ENCODE measurements at places on chromosomes 5 and 9. TPM values are rescaled to one million over a fixed set of nuclear protein-coding genes. Genes with fewer than 3 reads are reported as not detected.

Gene CDK9
- total RNA-seq = 117 TPM

Gene GPR150
- 0.75 TPM for total RNA-seq

Gene GPX8
- not detected for total RNA-seq

Gene GPR21
- total RNA-seq = 0.74 TPM

Gene BTNL3
- total RNA-seq = not detected

Gene FGF10
- total RNA-seq = not detected

Gene FSTL4
- total RNA-seq = not detected

Gene PCDHGB4
- total RNA-seq = not detected

Gene GHR
- total RNA-seq = not detected

Gene EGFLAM
- total RNA-seq = not detected

DNA sequence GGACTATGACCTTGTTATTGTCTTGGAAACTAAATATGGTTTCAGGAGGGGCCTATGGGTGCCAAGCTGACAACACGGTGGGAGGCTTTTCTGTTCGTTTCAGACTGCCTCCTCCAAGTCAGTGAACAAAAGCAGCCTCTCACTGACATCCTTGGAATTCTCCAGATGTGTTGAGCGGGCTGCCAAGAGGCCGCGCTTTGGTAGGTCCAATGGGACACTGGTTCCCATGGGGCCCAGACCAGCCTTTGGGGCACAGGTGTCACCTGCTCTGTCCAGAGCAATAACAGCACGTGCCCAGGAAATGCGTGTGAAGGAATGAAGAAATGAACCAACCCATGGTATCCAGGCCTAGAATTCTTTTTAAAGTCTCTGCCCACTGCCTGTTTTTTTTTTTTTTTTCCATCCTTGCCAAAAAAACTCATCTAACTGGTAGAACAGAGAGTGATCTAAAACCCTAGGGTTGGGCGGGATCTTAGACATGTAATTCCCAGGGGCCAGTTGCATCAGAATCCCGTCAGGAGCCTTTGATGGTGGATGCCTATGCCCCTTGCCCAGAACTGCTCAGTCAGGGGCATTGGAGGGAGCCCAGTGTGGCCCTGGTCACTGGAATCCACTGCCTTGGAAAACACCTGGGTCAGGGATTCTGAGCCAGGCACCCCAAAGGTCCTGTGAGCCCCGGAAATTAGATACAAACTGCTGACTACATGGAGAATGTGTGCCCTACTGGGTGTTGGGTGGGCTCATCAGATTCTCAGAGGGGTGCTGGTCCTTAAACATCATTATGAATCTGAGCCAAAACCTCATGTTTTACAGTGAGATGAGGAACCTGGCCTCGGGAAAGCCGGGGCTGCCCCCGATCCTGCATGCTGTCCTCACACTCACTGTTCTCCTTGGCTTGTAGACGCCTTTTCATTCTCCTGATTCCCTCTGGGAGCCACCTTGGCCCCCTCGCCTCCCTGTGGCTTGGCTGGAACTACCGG, 60.1 kb downstream of the GTF3C4 start:
- peaks cover 4% of the 10 kb centered on the region for H3K27me3 ChIP-seq
- H3K27ac ChIP-seq = no peak overlapping the region
- no peaks in the 10 kb centered on the region for H3K4me1 ChIP-seq
- H3K36me3 ChIP-seq = no peaks in the 10 kb centered on the region
- DNase-seq = no peak

DNA sequence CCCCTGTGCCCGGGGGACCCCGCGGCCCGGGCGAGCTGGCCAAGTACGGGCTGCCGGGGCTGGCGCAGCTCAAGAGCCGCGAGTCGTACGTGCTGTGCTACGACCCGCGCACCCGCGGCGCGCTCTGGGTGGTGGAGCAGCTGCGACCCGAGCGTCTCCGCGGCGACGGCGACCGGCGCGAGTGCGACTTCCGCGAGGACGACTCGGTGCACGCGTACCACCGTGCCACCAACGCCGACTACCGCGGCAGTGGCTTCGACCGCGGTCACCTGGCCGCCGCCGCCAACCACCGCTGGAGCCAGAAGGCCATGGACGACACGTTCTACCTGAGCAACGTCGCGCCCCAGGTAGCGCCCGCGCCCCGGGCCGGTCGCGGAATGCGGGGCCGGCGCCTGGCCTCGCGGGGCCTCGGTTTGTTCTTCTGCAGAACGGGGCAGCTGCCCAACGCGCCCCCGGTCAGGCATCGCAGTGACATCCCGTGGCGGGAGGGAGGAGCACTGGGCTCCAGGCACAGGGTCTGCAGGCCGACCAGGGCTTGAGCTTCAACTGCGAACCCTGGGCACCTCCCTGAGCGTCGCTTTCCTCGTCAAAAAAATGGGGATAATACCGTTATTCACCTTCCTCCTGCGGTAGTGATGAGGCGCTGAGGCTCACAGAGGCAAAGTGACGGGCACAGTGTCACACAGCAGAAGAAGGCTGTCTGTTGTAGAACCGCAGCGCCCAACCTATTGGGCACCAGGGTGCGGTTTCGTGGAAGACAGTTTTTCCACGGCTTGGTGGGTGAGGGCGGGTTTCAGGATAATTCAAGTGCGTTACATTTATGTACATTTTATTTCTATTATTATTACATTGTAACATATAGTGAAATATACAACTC, 777 bp downstream of the ENDOG start:
- H3K27me3 ChIP-seq = no peaks in the 10 kb centered on the region
- peak overlapping the region; percentile 65 for H3K4me3 ChIP-seq
- H3K4me1 ChIP-seq = peaks cover 23% of the 10 kb centered on the region
- no peak for DNase-seq
- peaks cover 27% of the 10 kb centered on the region for H3K36me3 ChIP-seq
- no peak overlapping the region for H3K27ac ChIP-seq

DNA sequence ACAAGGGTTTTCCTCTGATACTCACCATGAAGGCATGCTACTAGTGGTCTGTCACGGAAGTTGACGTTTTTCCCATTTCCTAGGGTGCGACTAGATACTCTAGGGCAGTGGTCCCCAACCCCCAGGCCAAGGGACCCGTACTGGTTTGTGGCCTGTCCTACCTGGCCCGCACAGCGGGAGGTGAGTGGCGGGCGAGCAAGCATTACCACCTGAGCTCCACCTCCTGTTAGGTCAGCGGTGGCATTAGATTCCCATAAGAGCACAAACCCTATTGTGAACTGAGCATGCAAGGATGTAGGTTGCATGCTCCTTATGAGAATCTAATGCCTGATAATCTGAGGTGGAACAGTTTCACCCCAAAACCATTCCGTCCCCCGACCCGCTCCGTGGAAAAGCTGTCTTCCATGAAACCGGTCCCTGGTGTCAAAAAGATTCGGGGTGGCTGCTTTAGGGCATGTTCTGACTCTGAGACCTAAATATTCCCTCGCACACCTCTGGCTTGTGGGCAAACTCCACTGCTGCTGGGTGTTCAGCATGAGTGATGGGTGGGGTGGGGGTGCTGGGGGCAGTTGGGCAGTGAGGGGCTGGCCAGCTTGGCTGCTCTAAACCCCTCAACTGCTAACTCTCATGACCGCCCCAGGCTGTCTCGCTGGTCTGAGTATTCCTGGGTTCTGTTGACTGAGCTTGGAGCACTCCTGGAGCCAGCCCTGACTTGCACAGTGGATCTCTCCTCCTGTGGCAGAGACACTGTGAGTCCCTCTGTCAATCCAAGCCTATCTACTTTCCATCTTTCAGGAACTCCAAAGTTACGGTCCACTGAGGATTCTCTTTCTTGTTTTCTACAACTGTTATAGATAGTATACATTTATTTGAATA, 78.3 kb upstream of the NEK6 start:
- DNase-seq = no peak
- no peaks in the 10 kb centered on the region for H3K36me3 ChIP-seq
- H3K27ac ChIP-seq = no peak overlapping the region
- H3K4me1 ChIP-seq = no peaks in the 10 kb centered on the region
- H3K27me3 ChIP-seq = no peaks in the 10 kb centered on the region
- no peak overlapping the region for H3K4me3 ChIP-seq

- no peaks in the 10 kb centered on the region for H3K27me3 ChIP-seq
- H3K27ac ChIP-seq = no peak overlapping the region
- no peak for DNase-seq
- H3K4me3 ChIP-seq = no peak overlapping the region
- no peaks in the 10 kb centered on the region for H3K4me1 ChIP-seq
- H3K36me3 ChIP-seq = no peaks in the 10 kb centered on the region
These were observed 179.1 kb upstream of the FBXL7 start for GRCh38 chr5:15320871-15321270.

DNA sequence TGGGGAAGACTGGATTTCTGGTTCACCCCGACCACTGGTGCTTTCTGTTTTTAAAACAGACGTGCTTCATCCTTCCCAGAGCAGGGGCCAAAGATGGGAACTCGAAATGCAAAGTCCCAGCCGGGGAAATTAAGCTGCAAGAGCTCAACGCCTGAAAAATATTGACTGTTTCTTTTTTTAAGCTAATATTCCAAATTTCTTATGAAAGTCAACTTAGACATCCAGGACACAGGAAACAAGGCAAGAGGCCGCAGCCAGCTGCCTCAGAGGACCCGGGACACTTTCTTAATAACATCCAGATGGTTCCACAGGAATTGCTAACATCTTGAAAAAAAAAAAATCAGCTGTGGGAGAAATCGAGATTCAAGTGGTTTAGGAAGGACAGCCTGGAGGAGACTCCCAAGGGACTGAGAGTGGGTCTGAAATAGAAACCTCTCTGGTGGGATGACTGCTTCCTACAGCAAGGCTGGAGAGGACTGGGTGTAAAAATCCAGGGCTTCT, 144.9 kb downstream of the FGF1 start:
- no peaks in the 10 kb centered on the region for H3K36me3 ChIP-seq
- DNase-seq = no peak
- H3K27me3 ChIP-seq = peaks cover 6% of the 10 kb centered on the region

GRCh38 chr9:21728781-21729180, 73.7 kb upstream of the MTAP start:
- H3K4me3 ChIP-seq = no peak overlapping the region
- H3K4me1 ChIP-seq = no peaks in the 10 kb centered on the region
- DNase-seq = no peak
- H3K27me3 ChIP-seq = no peaks in the 10 kb centered on the region

- no peaks in the 10 kb centered on the region for H3K36me3 ChIP-seq
- peaks cover 7% of the 10 kb centered on the region for H3K4me1 ChIP-seq
- no peak overlapping the region for H3K27ac ChIP-seq
- peak; percentile 20 for DNase-seq
These were observed 179.7 kb upstream of the ANKRD55 start for GRCh38 chr5:56412601-56413379.

- peaks cover 4% of the 10 kb centered on the region for H3K27me3 ChIP-seq
- no peak for DNase-seq
- H3K27ac ChIP-seq = no peak overlapping the region
- no peaks in the 10 kb centered on the region for H3K4me1 ChIP-seq
- H3K4me3 ChIP-seq = no peak overlapping the region
These were observed 41.9 kb downstream of the CFAP90 start for GRCh38 chr5:7808998-7809397.

DNA sequence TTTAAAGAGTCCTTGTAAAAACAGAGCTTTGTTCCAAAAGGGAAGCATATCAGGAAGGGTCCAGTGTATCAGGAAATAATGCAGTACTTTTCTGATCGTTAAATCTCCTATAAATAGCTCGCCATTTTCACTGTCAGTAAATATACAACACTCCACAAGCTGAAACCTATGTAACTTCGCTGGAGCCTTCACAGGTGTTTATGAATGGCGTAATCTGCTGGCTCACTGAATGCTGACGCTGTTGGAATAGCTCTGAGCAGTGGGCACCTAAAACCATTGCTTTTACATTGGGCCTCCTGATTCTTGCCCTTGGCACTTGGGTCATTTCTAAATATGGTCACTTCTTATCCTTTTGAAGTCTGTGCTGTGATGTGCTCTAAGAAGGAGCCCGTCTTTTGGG, 4.3 kb downstream of the SHC3 start:
- H3K27ac ChIP-seq = no peak overlapping the region
- no peaks in the 10 kb centered on the region for H3K36me3 ChIP-seq
- H3K4me3 ChIP-seq = no peak overlapping the region
- peaks cover 3% of the 10 kb centered on the region for H3K4me1 ChIP-seq
- H3K27me3 ChIP-seq = peaks cover 57% of the 10 kb centered on the region

DNA sequence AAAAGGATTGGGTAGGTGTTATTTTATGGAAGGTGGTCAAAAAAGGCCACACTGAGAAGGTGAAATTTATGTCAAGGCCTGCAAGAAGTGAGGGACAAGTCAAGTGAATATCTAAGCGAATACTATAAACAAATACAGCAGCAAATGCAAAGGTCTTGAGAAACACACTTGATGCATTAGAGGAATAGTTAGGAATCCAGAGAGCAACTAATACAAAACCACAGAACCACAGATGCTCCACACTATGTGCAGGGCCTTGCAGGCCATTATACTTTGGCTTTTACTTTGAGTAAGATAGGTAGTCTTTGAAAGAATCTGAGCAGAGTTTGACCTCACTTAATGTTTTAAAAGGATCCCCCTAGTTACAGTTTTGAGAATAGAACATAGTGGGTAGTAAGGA, 4.6 kb downstream of the ZNF622 start:
- no peak for DNase-seq
- no peak overlapping the region for H3K27ac ChIP-seq
- H3K36me3 ChIP-seq = peaks cover 74% of the 10 kb centered on the region
